ENCODE measurements at places on chromosomes 13 and 19.

GRCh38 chr13:38530492-38530891 is 156.4 kb upstream of the FREM2 start:
- no peak for DNase-seq

DNA sequence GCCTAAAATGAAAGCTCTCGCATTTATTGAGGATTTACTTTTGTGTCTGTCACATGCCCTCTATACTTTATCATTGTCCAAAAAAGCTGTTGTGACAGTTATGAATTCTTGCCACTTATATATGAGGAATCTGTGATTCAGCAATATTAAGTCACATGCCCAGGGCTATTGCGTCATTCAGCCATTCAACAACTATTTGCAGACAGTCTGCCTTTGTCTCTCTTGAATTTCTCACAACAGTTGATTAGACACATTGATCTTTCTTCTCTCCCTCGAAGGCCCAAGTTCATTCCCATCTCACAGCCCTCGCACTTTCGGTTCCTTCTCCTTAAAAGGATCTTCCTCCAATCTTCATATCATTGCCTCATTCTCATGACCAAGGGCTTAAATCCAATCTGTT is 342.6 kb downstream of the MZT1 start:
- no peak for DNase-seq

- no peak for DNase-seq
Observed at GRCh38 chr13:108895220-108895704, 265.9 kb downstream of the MYO16 start.

DNA sequence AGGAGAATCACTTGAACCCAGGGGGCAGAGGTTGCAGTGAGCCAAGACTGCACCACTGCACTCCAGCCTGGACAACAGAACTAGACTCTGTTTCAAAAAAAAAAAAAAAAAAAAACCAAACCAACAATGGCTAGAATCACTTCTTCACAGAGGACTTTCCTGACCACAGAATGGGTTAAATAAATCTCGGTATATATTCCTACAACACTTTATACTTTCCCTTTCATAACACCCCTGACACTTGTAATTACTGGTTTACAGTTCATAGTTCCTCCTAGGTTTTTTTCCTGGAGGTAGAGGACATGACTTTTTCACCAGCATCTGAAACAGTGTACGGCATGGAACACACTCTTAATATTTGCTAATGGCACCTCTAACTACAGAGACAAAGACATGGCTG is 31.4 kb downstream of the ZDHHC20 start:
- no peak for DNase-seq

GRCh38 chr19:9849791-9850190 is 14.7 kb downstream of the PIN1 start:
- no peak for DNase-seq
